Hematopoietic multipotent progenitor cell treated with erythropoietin and hydrocortisone succinate and interleukin-3 and kit ligand, for 4 days (in vitro differentiated cells): ENCODE measurements at places on chromosomes 7 and 10.

GRCh38 chr7:16891338-16891737, 9.6 kb upstream of the AGR3 start:
- DNase-seq, result peak; percentile 69

- DNase-seq, result no peak
These were observed 32.4 kb upstream of the HSPA12A start for GRCh38 chr10:116774728-116775151.

GRCh38 chr7:128737867-128738385, 1.2 kb upstream of the CALU start:
- DNase-seq, result no peak

DNA sequence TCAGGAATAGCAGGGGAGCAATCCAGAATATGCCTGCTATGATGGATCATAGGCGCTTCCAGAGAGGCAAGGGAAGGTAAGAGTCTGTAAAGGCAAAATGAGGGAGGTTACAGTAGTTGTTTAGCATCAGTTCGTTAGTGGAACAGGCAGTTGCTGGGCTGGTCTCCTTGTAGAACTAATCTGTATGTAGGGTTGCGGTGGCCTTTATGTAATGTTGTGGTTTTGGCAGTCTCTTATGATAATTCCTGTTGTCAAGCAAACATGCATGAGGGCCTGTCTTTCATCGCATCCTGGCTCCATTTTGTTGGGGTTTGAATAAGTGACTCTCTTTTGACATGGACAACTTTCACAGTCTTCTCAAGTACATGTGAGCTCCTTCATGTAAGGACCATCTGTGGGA, 427.8 kb upstream of the LRGUK start:
- DNase-seq, result peak; percentile 70

DNA sequence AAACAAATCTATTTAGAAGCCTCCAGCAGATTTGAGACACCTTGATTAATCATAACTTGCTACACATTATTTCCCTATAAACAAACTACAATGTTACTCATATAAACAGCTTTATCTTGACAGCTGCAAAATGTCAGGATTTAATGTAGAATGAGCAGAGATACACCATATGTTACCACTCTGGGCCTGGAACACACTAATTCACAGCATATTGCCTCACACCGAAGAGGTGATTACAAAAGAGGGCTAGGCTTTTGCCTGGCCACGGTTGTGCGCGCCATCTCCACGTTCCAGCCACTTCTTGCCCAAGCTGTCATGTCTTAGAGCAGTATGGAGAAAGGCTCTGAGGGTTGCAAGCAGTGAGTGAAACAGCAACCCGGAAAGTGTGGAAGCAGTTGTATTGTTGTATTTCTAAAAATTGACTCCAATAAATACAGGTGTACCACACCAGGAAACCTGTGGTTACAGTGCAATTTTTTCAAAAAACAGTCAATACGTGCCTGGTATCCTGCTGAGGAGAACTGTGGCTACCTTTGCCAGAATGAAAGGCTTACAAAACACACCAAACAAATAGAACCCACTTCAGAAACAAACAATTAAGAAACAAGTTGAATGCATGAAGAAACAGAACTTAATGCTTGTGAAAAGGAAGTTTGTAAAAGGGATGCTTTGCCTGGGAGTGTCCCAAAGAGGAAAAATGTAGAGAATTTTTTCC, 498.1 kb downstream of the PLXNA4 start:
- no peak for DNase-seq

- no peak for DNase-seq
These were observed 168.6 kb upstream of the CSTF2T start for GRCh38 chr10:51867956-51868355.

GRCh38 chr10:62399211-62399610, 25.0 kb downstream of the ZNF365 start:
- no peak for DNase-seq

- peak; percentile 44 for DNase-seq
These were observed 398.5 kb downstream of the PCDH15 start for GRCh38 chr10:54402576-54402975.

- DNase-seq, result no peak
These were observed 19.7 kb upstream of the SIRT1 start for GRCh38 chr10:67864607-67865371.

DNA sequence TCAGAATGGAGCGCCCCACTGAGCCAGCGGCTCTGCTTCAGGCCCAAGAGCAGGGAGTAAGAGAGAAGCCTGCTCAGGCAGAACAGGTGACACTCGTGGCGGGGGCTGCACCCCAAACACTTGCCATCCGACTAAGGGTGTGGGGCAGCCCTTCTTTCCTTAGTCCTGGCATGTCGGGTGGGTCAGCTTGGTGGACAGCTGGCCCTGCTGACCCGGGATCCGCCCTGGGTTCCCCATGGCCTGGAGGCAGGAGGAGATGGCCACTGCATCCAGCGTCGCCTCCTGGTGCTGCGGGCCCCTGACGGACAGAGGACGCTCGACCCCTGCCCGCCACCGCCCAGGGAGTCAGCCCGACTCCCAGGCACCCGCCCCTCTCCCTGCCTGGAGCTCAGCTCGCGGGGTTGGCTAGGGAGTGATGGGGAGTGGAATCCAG, 1.2 kb upstream of the PAOX start:
- no peak for DNase-seq

- no peak for DNase-seq
These were observed 36.8 kb upstream of the AOAH start for GRCh38 chr7:36760856-36761762.

DNA sequence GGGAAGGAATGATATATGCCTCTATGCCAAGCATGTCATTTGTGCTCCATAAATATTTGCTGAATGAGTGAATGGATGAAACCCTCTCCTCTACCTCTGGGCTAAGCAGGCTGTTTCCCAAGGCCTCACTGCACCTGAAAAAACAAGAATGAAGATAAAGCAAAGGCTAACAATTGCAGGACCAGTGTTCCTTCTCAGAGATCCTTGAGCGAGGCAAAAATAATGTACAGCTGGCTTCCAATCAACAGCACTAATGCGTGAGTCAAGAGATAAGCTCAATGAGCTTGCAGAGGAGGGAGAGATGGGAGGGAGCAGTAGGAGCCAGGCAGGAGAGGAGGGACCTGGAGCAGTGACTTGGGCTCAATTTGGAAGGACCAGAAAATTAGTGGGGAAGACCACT, 144.5 kb upstream of the NFE2L3 start:
- DNase-seq, result no peak

GRCh38 chr7:151204383-151205032, 5.8 kb downstream of the H2BK1 start:
- DNase-seq, result no peak

GRCh38 chr7:128031901-128032604, 816 bp upstream of the LRRC4 start:
- DNase-seq, result peak; percentile 89

DNA sequence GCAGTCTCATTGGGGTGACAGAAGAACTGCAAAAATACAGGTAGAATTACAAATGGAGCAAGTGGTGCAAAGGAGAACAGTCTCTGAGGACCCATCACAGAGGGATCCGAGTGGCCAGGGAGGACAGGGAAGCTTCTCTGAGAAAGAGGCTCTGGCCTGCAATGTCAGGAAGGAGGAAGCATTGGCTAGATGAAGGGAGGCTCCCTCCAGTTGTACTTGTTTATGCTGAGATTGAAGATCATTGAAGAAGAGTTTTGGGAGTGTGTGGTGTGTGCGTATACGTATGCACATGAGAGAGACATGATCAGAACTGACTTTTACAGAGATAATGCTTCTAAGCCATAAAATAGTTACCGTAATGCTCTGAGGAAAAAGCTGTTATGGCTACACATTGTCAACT, 274.7 kb upstream of the FZD8 start:
- DNase-seq, result no peak

GRCh38 chr10:6269953-6270867, 67.5 kb downstream of the PFKFB3 start:
- DNase-seq, result peak; percentile 61

- no peak for DNase-seq
These were observed 26.6 kb downstream of the VWC2 start for GRCh38 chr7:49800031-49800430.

DNA sequence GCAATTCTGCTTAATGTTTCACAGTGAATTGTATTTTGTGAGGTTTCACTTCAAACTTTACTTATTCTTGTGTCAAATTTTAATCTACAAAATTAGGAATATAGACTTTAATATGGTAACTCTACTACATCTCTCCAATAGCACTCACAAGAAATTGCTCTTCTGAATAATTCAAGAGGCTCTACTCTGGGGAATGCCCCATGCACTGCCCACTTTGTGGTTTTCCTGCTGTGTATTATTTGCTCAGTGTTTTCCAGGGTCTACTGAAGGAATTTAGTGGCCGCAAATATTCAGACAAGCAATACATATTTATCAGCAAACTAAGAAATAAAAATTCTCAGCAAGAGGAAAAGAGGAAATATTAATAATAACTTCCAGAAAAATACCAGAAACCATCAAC, 611.4 kb downstream of the TNS3 start:
- DNase-seq, result no peak

DNA sequence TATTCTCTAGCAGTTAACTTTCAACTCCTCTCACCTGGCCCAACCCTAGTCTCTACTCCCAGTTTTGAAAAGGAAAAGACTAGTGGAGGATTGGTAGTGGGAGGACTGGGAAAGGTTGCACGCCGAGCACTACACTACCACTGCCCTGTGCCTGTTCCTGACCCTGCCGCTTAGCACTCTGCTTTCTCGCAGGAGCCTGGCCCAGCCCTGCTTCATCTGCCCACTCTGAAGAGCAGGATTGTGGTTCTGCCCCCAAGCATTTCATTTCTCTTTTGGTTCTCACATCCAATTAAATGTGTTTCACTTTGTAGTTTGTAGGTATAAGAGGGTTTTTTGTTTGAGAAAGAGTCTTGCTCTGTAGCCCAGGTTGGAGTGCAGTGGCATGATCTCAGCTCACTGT, 31.5 kb upstream of the RBM20 start:
- no peak for DNase-seq
